ENCODE measurements at places on chromosomes 7 and 10. TPM values are rescaled to one million over a fixed set of nuclear protein-coding genes. Genes with fewer than 3 reads are reported as not detected.

Gene CYP2C19
- not detected for polyA plus RNA-seq

Gene PPP1R17
- 0.29 TPM for polyA plus RNA-seq

Gene IGFBP3
- 17,601 TPM for polyA plus RNA-seq

Gene SLC13A1
- polyA plus RNA-seq = not detected

- DNase-seq = peak; percentile 10
Observed at GRCh38 chr7:49001610-49002033, 77.3 kb downstream of the CDC14C start.

Gene HABP2
- polyA plus RNA-seq = not detected

- DNase-seq = no peak
Observed at GRCh38 chr7:100061518-100062193, 12.1 kb downstream of the ZSCAN21 start.

DNA sequence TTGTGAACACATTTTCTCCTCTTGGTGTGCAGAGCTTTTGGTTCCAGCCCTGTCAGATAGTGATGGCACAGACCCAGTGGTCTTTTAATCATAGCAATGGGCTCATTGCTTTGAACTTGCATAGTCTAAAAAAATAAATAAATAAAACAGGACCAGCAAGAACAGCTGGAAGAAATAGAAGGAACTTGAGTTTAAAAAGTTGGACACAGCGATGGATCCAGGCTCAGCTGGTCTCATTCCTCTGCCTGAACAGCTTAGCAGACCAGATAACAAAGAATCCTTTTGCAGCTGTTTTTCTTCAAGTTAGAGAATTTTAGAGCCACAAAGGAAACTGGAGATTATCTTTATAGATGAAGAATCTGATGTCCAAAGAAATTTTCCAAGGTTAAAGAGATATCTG is 1005.6 kb downstream of the LRMDA start:
- no peak for DNase-seq

DNA sequence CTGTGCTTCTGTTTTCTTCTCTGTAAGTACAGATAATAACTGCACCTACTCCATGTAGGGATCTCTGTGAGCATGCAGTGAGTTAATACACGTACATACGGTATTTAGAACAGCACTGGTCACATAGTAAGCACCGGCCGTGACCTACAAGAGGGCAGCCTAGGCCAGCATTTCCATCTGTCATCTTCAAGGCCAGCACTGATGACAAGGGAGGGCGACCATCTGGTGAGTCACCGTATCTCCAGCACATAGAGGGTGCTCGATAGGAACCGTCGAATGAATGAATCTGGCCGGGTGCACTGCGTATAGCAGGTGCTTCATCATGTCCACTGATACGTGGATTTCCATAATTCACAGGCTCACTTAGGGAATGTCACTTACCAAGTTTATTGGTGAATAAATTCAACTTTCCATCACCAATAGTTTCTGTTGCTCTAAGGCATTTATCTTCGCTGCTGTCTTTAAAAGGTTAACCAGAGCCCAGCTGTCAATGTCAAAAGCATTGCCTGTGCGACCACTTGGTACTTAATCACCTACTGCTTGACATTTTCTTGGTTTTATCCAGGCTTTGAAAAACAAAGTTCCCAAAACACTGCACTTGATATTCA is 8.3 kb downstream of the NOD1 start:
- DNase-seq = peak; percentile 72

- DNase-seq = peak; percentile 48
Observed at GRCh38 chr7:155166673-155167370, 96.7 kb downstream of the HTR5A start.

DNA sequence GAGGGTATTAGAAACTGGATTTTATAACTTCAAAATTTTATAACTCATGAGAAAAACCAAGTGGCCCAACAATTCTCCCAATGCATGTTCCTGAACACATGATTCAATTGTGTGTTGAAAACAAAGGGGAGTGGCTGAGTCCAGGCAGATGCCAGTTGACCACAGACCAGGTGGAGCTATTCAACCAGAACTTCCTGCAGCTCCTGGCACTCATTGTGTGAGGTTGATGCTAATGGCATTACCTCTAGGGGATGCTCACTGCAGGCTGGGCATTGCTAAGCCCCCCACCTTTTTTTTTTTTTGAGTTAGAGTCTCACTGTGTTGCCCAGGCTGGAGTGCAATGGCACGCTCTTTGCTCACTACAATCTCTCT is 20.3 kb downstream of the MYOF start:
- peak; percentile 71 for DNase-seq

DNA sequence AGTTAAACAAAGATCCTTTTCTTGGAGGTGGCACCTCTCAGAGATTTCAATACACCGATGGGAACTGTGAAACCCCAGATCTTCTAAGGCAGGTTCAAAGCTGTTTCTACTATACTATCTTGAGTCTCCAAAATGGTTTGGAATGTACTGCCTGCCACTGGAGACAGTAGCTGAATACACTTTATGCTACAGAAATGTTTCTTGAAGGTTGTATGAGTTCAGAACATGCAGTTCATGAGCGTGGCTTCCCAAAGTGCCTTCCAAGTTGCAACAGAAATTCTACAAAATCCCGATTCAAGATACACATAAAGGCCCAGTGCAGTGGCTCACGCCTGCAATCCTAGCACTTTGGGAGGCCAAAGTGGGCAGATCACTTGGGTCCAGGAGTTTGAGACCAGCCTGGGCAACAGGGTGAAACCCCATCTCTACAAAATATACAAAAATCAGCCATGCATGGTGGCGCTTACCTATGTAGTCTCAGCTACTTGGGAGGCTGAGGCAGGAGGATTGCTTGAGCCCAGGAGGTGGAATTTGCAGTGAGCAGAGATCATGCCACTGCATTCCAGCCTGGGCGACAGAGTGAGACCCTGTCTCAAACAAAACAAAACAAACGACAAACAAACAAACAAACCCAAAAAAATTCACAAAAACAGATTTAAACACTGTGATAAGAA is 36.3 kb downstream of the FAM171A1 start:
- DNase-seq = no peak

DNA sequence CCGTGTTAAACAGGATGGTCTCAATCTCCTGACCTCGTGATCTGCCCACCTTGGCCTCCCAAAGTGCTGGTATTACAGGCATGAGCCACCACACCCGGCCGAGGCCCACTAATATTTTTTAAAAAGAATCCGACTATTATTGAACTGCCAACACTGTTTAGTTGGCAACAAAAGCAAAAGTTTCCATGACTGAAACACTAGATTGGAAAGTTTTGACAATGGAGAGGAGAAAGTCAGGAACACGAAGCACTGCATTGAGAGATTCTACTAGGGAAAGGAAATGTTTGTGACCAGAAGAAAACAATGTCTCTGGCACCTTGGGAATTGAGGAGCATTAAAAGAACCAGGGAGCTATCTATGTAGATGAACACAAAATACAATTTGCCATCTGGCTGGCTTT is 13.7 kb upstream of the PPP1R9A start:
- no peak for DNase-seq

Gene PBLD
- polyA plus RNA-seq = 8.3 TPM

GRCh38 chr10:84194424-84195043 is at the start of gene CDHR1:
CDHR1 (plus strand) TSS chr10:84194537; CDS start chr10:84194761, 224 bp downstream.
- peak; percentile 50 for DNase-seq

Gene GALNT17
- not detected for polyA plus RNA-seq

DNA sequence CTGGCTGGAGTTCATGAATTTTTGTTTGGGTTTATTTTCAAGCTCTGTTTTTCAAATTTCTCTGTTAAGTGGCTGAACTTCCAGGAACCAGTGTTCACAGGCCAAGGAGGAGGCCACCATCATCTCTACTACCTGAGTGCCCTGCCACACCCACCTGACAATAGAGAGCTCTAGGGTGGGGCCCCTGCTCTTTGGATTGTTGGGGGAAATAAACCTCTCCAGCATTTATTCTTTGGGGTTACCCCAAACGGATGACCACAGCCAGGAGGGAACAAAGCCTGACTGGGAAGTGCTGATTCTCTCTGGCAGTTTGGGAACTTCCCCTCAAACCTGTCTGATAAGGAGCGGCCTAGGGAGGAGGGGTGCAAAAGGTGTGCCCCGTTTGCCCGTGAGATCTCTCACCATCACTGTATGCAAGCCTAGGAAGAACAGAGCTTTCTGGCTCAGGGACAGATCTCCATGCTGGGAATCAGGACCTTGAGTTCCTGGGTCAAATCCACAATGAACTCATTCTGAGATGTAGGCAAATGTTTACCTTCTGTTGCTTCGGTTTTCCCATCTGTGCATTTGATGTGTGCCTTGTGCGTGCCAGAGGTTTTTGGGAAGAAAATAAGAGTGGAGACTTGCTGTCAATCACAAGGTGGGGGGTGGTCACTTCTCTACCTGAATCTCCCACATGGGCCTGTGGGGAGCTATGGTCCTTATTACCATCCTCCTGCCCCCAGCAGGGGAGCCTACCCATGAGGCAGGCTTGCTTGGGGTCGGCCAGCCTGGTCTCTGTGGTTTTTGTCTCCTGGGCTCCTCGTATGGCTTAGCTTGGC is 27.7 kb upstream of the PDCD4 start:
- DNase-seq = no peak

Gene PDZD7
- polyA plus RNA-seq = 1.1 TPM

DNA sequence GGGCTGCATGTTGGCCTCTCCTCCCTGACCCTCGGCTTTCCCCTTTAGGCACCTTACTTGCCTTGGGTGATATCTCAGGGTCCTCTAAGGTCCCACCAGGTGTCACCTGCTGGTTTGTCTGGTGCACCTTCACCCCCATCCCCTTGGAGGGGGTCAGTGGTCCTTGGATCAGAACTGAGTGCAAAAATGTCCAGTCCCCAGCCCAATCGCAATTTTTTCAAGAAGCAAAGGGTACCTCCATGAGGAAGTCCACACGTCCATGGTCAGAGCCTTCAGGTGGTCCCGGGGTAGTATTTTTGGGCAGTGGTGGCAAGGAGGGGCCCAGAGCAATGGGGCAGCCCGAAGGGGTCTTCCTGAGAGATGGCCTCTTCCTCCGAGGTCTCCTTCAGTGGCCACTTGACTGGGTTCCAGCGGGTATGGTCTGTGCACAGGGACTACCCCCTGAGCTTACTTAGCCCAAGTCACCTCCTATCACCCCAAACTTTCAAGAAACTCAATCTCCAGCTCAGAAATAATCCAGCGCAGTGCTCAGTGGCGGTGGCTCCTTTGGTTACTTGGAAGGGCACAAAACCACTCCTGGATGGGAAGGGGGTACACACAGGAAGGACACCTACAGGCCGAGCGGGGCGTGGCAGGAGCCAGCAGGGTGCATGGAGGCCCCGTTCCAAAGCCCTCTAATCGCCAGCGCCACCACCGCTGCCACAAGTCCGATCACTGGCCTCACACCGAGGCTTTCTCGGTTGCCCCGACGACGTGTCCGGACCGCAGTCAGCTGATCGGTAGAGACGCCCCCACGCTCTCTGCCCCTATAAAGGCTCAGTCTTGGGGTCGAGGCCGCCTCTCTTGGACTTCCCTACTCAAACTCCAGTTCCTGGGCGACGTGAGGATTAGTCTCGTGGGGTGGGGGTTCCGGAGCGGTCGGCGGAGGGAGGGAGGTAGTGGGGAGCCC is 4.5 kb downstream of the SAP25 start:
- peak; percentile 61 for DNase-seq

Gene GPER1
- 6.7 TPM for polyA plus RNA-seq

DNA sequence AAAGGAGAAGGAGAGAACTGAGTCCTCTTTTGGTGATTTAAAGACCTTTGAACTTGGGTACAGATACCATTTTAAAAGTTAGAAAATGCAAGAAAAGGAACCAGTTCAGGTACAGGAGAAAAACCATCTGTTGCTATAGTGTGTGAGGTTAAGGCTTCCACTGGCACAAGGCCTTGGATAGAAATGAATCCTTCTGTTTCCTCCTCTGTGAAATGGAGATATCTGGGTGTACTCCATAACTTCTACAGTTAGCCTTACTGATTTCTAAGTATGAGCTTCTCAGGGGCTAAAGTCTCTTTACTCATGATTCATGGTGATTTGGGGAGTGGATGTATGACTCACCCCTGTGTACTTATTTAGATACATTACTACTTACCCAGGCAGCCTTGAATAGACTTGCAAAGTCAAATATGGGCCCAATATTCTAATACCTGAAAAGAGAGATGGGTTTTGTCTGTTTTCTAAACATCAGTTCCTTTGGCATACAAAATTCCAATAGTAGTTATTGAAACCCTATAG is 117.2 kb upstream of the ADO start:
- peak; percentile 45 for DNase-seq

DNA sequence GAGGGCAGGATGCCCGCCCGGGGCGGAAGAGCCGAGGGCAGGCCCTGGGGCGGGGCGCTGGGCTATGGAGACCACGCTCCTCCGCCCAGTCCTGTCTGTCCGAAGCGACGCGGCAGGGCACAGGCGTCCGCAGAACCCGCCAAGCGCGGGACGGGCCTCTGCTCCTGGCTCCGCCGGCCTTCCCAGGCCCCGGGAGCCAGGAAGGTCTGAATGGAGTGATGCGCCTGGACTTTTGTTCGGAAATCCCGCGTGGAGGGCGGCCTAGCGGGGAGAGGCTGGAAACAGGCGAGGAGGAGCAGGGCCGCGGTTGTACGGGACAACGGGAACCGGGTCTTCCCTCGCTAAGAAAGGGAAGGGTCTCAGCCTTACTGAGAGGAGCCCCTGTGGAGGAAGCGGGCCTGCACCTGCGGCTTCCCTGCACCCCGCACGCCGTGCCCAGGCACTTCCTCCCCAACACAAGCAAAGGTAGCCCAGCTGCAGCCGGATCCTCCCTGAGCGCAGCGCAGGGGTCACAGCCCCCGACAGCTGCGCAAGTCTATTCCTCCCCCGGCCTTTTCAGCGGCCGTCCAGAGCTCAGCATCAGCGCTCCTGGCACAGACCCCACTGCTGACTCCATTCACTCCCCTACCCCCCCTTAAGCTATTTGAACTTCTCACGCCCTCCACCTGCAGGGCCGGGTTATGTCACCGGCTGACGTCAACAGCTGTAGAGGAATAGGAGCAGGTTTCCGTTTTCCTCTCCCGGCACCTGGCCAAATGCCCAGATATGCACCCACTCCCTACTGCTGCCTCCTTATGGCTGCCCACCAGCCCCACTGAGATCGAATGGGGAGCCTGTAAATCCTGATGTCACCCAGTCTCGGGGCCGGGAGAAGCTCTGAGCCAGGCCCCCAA is 143.2 kb upstream of the RET start:
- no peak for DNase-seq

GRCh38 chr7:74187915-74188675 is 13.9 kb downstream of the EIF4H start:
- DNase-seq = peak; percentile 73

Gene NACAD
- polyA plus RNA-seq = 0.93 TPM

GRCh38 chr7:55565681-55566080 is 6.6 kb downstream of the VOPP1 start:
- DNase-seq = no peak

- DNase-seq = no peak
Observed at GRCh38 chr7:48471196-48471595, 299.9 kb downstream of the ABCA13 start.

- DNase-seq = peak; percentile 2
Observed at GRCh38 chr10:65194126-65194525, 1672.9 kb downstream of the REEP3 start.

- DNase-seq = peak; percentile 12
Observed at GRCh38 chr10:102545997-102546396, 42.2 kb downstream of the SUFU start.

Gene EVX1
- not detected for polyA plus RNA-seq
